ENCODE measurements at places on chromosomes 5 and 9. TPM values are rescaled to one million over a fixed set of nuclear protein-coding genes. Genes with fewer than 3 reads are reported as not detected.

The OR1Q1 gene
- not detected for total RNA-seq

The JAKMIP2 gene
- 0.11 TPM for total RNA-seq

The TAS2R1 gene
- not detected for total RNA-seq

The CERCAM gene
- 16.6 TPM for total RNA-seq

DNA sequence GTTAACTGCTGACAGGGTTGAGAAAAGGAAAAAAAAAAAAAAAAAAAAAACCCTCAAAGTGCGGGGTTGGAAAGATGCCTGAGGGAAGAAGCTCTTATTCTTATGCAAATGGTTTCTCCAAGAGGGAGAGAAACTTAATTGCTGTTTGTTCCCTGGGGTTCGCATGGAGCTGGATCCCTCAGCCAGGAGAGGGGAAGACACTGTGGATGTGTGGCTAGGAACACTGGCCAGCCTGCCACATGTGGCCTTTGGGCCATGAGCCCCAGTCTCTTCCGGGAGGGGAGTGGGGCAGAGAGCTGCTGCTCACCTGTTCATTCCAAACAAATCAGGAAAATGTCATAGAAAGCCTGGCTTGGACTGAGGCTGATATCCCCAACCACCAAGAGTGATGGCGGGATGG is 9.4 kb upstream of the SCGB3A2 start:
- no peak for DNase-seq

DNA sequence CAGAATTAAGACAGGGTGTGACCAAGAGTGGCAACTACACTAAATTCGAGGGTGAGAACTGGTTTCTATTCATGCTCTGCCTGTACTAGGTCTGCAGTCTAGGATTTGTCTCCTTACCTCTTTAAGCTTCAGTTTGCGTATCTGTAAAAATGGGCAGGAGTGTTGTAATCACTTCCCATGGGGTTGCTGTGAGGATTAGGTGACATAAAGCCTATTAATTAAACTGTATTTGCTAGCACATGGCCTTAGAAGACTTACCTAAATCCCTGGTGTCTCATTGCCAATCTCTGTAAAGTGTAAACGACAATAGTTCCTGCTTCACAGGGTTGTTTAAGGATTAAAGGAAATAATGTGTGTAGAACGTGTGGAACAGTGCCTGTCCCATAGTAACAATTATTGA is 193.6 kb downstream of the DRD1 start:
- DNase-seq: no peak

GRCh38 chr5:142078221-142078620 is 30.4 kb upstream of the NDFIP1 start:
- DNase-seq: no peak

DNA sequence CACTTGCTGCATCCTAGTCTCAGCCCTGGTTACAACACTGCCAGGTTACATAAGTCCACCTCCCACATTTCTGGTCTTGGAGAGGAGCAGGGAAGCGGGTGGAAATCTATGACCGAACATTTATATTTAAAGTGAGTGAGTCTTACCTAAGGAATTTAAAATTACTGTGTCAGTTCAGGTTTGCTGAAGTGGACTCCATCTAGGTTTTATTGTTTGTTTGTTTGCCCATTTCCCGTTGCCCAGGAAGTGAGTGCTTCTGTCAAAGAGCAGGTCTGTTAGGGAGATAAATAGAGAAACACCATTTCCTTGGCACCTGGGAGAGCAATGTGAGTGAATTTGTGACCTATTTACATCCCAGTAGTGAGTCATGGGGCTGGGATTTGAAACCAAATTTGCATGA is 179.5 kb downstream of the KIF4B start:
- DNase-seq: no peak

DNA sequence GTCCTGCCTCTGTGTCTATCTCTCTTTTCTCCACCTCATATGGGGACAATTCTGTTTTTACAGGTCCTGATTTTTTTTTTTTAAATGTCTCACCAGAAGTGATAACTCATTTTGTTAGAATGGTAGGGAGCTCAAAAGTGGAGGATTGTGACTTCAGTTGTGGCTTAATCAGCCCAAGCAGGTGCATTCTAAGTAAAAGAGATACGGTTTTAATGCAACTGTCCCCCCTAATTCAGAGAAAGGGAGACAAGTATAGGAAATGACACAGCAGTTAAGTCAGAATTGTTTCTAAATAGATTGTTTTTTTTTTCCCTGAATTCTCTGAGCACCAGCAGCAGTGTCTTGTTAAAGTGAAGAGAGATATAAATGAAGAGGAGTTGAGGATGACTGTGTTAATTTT is 24.5 kb downstream of the MAST4 start:
- DNase-seq: no peak

GRCh38 chr9:31669311-31669710 is 715.1 kb upstream of the ACO1 start:
- DNase-seq: no peak

DNA sequence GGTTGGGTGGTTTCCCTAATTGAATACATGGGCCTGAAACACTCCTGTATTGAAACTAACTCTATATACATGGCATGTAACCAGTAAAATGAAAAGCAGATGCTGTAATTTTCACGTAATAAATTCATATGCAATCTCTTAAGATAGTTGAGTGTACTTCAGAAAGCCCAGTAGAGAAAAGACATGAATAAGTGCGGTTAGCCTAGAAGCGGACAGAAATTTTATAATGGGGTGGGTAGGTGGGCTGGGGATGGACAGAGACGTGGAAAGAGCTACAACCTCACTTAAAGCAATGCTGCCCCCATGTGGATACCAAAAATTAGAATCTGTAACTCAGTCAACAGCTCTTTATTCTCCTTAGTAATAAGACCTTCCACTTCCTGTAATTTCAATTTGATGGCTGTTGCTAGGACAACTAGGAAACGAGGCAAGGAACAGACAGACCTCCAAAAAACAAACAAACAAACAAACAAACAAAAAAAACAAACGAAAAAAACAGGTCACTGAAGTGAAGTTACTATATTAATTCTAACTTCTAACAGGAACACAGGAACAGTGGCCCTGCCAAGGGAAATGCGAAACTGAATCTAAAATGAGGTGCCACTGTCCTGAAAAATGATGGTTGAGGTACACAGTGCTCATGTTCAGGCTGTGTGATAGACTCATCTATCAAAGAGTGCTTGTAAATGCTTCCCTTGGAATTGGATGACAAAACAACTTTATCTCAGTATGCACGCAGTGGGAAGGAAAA is 103.4 kb upstream of the GNA14 start:
- DNase-seq: no peak

DNA sequence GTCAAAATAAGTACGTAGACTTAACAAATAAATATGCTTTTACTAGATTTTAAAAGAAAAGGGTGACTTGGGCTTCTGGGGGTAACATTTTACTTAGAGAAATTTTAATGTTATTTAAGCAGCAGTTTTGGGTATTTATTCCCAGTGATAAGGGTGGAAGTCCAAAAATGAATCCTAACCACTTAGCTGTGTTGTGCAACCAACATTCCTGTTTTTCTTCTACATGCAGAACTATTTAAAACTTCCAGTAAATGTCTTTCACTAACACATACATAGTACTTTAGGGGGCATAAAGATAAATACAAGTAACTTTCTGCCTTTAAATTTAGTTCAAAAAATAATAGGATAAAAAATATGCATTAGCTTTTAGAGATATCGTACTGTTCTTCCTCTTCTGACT is 436.7 kb downstream of the CTNND2 start:
- no peak for DNase-seq

DNA sequence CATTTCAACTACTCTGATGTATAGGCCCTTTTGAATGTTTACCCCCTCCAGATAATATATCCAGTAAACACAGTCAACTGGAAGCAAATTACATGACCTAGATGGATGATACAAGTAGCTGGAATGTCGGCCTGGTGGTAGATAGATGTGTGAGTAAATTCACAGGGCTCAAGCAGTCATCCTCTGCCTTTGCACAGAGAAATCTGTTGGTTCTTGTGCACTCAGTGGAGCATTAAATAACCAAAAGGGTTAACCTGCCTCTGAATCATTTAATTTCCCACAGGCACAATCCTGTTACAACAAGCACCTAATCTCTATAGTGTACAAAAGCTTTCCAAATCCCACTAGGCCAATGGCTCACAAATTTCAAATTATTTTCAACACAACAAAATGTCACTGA is 668.3 kb downstream of the DNAH5 start:
- no peak for DNase-seq

DNA sequence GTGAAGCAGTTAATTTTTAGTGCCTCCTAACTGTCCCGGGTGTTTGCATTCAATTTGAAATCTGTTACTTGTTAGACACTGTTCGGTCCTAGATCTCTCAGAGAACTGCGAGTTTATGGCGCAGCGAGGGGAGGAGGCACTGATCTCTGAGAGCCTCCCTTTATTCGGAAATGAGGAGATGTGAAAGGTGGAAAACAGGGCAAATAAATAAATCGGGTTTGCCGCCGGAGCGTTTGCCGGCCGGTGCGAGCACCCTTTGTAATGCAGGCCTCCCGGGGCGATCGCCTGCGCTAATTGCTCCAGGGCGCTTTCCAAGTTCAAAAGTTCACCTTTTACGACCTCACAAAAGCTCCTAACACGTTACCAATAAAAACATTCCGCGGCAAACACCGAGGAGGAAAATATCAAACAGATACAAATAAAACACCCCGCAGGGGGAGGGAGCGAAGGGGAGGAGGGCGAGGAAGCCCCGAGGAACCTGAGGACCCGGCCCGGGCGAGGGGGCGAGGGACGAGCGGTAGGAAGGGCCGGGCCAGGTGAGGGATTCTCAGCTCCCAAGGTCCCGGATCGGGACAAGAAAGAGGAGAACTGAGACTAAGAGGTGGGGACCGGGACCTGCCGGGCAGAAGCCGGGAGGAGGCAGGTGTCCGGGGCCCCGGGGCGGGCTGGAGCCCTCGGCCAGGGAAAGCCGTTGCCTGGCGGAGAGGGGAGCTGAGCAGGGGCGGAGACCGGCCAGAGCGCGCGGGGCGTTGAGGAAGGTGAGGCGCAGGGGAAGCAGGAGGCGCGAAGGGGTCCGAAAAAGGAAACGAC is 1.4 kb downstream of the NR6A1 start:
- no peak for DNase-seq

DNA sequence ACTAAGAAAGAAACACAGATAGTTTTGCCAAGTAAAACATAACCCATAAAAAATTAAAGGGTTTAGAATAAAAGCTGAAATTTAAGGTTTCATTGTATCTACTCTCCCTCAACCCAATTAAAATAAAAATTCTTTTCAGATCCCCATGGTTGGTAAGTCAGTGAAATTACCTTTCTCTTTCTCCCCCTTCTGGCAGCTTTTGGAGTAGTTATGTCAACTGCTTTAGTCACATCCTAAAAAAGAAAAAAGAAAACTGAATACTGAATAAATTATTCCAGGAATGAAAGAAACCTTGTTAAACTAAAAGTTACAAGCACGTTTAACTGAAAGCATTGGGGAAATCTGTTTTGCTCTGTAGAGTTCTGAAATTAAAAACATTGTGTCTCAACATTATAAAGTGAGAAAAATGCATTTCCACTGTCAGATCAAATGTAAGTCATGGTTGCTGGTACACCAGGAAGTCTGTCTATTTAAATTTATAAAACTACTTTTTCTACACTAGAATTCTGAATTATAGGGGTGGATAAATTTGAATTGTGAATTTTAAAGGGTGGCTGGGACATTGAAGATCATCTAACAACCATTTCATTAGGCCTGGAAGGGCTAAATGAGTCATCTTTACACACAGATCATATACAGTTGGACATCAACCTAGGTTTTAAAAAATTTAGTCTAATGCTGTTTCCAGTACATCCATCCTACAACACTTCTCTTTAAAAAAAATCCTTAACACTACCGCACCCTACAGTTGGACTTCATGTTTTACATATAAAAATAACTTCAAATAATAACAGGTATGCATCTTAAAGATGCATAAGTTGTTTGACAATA is 24.7 kb downstream of the PSIP1 start:
- no peak for DNase-seq

DNA sequence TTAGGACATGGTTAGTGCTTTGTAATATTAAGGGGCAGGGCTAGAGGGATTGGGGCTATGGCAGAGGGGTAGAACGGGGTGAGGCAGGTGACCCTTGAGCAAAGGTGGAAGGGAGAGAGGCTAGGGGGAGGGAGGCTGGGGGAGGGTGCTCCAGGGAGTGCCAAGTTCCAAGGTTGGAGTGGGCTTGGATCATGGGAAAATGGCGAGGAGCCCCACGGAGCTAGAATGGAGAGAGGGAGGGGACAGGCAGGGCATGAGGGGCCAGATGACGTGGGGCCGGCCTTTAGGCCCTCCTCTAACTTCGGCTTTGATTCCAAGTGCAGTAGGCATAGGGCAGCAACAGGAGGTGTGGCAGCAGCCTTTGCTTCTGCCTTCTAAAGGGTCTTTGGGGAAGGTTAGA is 171.8 kb upstream of the PANK3 start:
- DNase-seq: no peak

- no peak for DNase-seq
Measured at GRCh38 chr9:130305381-130305780, 39.8 kb downstream of the HMCN2 start.

DNA sequence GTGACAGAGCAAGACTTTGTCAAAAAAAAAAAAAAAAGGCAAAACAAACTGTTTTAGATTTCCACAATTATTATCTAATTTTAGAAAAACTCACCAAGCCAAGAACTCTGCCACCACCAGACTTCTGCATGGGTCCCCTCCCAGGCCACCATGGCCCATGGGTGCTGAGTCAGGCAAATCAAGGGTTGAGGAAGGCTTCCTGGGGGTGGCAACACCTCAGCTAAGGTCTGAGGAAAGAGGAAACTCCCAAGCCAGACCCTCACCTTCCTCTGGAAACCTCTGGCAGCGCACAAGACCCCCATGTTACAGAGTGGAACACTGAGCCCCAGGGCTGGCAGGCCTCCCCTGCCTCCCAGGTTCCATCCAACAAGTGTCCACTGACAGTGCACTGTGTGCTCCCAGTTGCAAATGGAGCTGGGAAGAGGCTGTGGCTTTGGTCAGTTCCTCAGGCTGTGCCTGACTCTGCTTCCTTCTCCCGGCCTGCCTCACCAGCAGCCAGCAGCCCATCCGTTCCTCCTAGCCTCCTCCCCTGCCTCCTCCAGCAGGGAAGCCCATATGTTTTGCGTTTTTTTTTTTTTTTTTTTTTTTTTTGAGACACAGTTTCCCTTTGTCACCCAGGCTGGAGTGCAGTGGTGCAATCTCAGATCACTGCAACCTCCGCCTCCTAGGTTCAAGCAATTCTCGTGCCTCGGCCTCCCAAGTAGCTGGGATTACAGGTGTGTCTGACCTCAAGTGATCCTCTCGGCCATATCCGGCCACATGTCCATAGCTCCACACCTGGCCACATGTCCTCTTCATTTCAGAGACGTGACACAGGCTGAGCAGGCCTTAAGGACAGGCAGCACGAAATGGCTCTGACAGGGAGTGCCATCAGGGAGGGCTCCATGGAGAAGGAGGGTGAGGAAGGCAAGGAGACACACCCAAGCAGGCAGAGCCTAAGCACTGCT is 3.5 kb upstream of the SUSD3 start:
- no peak for DNase-seq

DNA sequence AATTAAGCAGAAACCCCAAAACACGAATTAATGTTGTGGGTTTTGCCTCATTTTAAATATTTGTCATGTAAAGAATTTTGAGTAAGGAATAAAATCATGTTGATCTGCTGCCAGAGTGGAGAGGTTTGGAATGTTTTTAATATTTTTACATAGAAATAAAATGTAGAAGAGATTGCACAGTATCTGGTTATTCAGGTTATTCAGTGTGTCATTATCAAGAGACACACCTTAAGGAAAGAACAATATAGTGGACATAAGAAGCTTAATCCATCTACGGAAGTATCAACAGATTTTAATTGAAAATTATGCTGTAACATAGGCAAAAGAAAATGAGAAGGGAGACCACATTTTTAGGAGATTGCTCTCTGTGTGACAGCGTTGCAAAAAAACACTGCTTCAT is 410.4 kb downstream of the MED10 start:
- no peak for DNase-seq

Data from cardiac septum (tissue), 1 donor.